ENCODE measurements at places on chromosomes 1 and 21.

GRCh38 chr1:115084902-115085511 lies 4.3 kb downstream of the TSPAN2 start:
- no peak for DNase-seq

DNA sequence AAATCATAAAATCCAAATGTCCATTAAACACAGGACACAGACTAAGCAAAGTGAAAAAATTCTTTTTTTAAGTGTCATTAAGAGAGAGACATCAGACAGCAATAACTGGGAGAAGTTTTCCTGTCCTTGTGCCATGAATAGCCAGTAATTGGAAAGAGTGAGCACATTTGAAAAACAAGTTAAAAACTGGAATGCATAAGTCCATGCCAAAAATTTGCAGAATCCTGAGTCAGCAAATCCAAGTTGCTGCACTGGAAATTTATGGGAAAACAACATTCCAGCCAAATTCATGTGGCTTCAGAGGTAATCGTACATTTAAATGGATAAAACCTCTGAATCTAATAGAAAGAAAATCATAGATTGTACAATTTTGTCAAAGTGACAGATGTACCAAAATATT lies 291.4 kb downstream of the LRRC40 start:
- no peak for DNase-seq

DNA sequence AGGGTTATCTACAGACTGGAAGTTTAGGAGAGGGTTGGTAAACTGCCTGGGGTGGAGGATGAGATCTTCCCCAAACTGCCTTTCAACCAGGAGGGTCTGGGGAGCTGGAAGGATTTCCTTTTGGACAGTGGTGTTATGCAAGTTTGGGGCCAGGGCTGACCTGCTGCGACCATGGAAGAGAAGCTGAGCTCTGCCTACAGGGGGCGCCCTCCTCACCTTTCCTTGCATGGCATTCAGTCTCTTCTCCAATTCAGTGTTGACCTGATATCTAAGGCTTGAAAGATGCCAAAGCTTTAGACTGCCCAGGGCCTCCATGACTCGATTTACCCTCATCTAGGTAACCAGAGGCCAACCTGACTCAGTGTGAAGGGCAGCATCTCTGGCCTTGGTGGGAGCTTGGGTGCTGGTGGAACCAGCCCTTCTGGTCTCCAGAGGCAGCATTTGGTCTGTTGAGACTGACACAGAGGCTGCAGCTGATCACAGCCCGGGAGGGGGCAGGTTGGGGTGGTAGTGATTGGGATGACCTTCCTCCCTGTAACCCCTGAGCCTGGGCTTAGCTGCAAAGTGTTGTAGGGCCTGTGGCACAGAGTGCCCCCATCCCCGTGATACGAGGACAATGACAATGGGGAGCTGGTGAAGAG lies 170.0 kb downstream of the GRIK3 start:
- DNase-seq: no peak

- DNase-seq: no peak
These were observed 25.8 kb upstream of the LPAR3 start for GRCh38 chr1:84918726-84919336.

DNA sequence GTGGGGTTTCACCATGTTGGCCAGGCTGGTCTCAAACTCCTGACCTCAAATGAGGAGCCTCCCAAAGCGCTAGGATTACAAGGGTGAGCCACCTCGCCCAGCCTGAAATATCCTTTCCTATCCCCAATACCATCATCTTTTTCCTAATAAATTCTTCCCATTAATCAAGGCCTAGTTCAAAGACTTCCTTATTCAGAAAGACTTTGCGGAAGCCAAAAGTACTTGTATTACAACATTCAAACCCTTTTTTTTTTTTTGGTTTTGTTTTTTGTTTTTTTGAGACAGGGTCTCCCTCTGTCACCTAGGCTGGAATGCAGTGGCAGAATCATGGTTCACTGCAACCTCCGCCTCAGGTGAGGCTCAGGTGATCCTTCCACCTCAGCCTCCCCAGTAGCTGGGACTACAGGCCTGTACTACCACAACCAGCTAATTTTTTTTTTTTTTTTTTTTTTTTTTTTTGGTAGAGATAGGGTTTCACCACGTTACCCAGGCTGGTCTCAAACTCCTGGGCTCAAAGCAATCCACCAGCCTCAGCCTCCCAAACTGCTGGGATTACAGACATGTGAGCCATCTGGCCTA lies 7.6 kb downstream of the SLC19A2 start:
- no peak for DNase-seq

- DNase-seq: no peak
These were observed 730.9 kb upstream of the PRMT6 start for GRCh38 chr1:106325600-106325999.

DNA sequence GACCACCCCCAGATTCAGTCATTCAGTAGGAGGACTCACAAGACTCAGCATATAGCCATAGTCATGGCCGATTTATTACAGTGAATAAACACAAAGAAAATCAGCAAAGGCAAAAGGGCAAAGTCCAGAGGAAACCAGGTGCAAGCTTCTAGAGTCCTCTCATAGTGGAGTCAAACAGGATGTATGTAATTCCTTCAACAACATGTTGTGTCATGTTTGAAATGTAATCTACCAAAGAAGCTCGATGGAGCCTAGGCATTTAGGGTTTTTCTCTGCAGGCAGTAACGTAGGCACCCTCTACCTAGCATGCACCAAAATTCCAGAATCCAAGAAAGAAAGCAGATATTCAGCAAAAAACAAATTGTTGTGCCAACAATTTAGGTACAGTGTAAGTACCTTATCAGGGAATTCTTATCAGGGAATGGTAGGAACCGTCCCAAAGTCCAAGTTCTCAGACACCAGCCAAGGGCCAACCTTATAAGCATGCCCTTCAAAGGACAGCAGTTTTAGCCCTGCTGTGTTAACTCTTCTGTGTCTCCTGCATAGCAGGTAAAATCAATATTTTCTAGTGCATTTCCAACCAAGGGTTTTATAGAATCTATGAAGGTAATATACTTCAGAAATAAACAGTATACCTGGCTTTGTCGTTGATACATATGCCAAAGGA lies 16.1 kb upstream of the SLAMF6 start:
- DNase-seq: no peak

- no peak for DNase-seq
These were observed 2.4 kb downstream of the QSOX1 start for GRCh38 chr1:180157108-180157507.

- DNase-seq: no peak
These were observed 2.8 kb downstream of the ABCG1 start for GRCh38 chr21:42221581-42222345.

- DNase-seq: no peak
These were observed 85.1 kb upstream of the RHOU start for GRCh38 chr1:228650141-228650540.

DNA sequence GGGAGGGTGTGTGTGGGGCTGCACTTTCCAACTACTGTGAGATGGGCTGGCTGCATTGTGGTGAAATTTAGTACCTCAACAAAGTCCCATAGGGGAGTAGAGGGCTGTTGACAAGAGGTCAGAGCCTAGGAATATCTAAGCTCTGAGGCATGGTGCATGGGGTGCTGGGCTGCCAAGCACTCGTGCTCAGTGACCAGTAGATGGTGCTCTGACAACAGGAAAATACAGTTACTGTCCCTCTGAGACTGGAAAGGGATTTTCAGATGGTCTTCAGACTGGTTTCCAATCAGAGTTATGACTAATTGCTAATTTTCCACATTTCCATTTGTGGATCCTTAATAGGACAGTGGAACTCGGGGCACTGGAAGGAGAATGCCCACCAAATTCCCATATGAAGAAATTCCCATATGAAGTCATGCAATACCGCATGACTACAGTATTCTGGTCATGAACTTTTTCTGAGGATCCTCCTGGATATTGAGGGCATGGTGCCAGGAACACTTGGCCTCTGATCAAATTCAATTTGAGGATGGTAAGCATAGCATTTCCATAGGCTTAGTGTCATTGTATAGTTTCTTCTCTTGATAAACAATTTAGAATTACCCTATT lies 4.1 kb upstream of the CACNA1E start:
- DNase-seq: no peak

DNA sequence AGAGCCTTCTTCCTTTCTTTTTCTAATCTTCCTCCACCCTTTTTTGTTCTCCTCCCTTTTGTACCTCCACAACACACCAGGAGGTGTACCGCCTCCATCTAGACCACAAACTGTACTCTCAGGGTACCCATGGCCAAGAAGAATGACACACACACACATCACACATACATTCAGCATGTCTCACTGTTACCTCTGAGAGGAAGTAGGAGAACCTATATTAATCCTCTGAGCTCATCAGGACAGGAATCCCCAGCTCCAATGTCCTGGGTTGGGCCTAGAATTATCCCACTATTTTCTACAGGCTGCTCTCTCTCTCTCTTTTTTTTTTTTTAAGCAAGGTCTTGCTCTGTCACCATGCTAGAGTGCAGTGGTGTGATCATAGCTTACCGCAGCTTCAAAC lies 36.7 kb downstream of the ATP2B4 start:
- DNase-seq: peak; percentile 21

- DNase-seq: no peak
These were observed 715.0 kb upstream of the ADAMTS5 start for GRCh38 chr21:27681841-27682240.

GRCh38 chr1:172700556-172700955 lies 41.7 kb downstream of the FASLG start:
- no peak for DNase-seq

DNA sequence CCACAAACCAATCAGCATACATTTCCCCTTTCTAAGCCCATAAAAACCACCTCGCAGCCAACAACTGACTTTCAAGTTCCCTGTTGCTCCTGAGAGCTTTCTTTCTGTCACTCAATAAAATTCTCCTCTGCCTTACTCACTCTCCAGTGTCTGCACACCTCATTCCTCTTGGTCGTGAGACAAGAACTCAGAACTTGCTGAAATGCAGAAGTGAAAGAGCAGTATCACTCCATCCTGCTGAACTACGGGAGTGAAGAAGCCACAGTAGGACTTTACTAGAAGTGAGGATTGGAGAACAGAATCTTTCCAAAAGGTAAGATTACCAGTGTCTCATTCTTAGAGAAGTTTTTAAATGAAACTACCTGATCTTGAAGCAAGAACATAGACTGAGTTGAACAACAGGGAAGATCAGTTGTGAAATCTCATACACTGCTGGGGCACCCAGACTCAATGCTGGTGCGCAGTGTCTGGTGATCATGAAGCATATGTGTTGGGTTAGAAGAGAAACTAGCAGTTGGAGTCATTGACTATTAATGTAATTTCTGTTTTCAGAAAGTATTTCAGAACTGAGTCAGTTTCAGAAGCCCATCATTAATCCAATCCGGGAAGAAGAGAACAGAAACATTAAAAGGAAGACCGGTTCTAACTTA lies 726.9 kb upstream of the TMPRSS15 start:
- no peak for DNase-seq

GRCh38 chr1:8858888-8859706 lies 19.4 kb downstream of the ENO1 start:
- peak; percentile 23 for DNase-seq

- no peak for DNase-seq
These were observed 232.6 kb downstream of the SRGAP2C start for GRCh38 chr1:121417325-121417923.

GRCh38 chr1:27325286-27325685 lies 3.3 kb downstream of the TMEM222 start:
- DNase-seq: no peak

GRCh38 chr1:224719716-224720115 lies 103.6 kb downstream of the CNIH3 start:
- DNase-seq: no peak

DNA sequence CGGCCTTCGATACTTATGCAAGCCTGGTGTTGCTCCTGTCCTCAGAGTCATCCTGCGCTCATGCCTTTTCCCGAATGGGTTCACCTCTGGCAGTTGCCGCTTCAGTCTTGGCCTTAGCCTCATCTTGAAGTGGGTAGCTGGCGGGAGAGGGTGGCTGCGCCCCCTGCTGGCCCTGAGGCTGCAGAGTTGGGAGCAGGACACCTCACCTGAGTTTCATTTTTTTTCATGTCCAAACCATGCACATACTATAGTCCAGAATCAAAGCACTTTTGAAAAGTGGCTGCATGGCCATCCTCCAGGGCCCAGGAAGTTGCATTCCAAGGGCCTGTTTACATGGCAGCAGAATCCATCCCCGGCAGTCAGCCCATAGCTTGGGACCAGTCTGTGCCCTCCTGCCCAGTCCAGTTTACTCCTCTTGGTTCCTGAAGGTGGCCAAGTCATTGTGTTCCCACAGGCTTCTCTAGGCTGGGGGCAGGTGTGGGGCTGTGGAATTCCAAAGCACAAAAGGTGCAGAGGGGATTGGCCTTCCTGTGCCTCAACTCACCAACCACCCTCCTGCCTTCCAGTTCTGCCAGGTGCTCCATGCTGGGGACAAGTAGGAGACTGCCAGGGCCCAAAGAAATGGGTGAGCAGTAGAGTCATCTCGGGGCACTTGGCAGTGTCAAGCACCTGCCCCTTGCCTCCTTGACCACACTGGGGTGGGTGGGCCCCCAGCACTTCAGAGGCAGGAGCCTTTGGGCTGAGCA lies 44.0 kb downstream of the YARS1 start:
- peak; percentile 58 for DNase-seq

- no peak for DNase-seq
These were observed 334.1 kb upstream of the B3GALT2 start for GRCh38 chr1:193520472-193520871.

- no peak for DNase-seq
These were observed 151.1 kb downstream of the NTNG1 start for GRCh38 chr1:107291987-107292386.

- DNase-seq: no peak
These were observed 3.2 kb downstream of the MYBPH start for GRCh38 chr1:203172184-203173010.

GRCh38 chr1:66452162-66452561 lies 81.8 kb upstream of the SGIP1 start:
- DNase-seq: no peak

GRCh38 chr1:100362821-100363466 lies 10.6 kb downstream of the CDC14A start:
- DNase-seq: no peak

- DNase-seq: no peak
These were observed 1.3 kb downstream of the NOS1AP start for GRCh38 chr1:162070825-162071224.

- no peak for DNase-seq
These were observed 70.4 kb downstream of the SPSB1 start for GRCh38 chr1:9363061-9363471.

DNA sequence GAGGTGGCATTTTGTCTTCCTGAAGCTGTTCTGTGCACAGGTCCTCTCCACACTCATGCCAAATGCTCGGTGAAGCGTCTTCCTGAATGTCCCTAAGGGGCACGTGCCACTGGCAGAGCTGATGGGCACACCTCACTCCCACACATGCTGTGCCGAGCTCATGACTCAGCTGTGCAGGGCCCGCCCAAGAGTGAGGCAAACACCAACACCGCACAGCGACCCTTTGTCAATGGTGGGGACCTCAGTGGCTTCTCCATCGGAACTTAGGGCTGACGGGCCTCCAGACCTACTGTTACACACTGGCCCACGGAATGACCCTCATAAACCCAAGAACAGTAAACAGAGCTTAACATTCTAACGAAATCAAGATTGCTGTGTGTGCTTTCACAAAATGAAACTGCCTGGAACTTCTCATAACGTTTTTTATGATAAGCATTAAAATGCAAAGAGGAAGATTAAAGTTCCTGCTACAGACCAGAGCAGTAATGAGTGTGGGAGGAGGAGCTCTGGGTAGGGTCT lies 89.3 kb downstream of the SIM2 start:
- no peak for DNase-seq

- DNase-seq: peak; percentile 61
These were observed 35.8 kb downstream of the PIK3CD start for GRCh38 chr1:9687120-9687873.

- no peak for DNase-seq
These were observed 17.9 kb upstream of the CD101 start for GRCh38 chr1:116983678-116984077.

- DNase-seq: no peak
These were observed 40.0 kb downstream of the FRRS1 start for GRCh38 chr1:99726407-99726806.

Data from stimulated activated naive CD4-positive, alpha-beta T cell treated with Interleukin-2 at 50 U/mL for 16 hours (primary cell).